ENCODE measurements at places on chromosomes 6 and 20. TPM values are rescaled to one million over a fixed set of nuclear protein-coding genes. Genes with fewer than 3 reads are reported as not detected.

GRCh38 chr6:5261545-5262109 lies 314 bp downstream of the FARS2 start:
- H3K27me3 ChIP-seq: no peaks in the 10 kb centered on the region
- peak overlapping the region; percentile 84 for H3K4me3 ChIP-seq
- H3K36me3 ChIP-seq: no peaks in the 10 kb centered on the region
- H3K27ac ChIP-seq: peak overlapping the region; percentile 95
- no peak for DNase-seq

DNA sequence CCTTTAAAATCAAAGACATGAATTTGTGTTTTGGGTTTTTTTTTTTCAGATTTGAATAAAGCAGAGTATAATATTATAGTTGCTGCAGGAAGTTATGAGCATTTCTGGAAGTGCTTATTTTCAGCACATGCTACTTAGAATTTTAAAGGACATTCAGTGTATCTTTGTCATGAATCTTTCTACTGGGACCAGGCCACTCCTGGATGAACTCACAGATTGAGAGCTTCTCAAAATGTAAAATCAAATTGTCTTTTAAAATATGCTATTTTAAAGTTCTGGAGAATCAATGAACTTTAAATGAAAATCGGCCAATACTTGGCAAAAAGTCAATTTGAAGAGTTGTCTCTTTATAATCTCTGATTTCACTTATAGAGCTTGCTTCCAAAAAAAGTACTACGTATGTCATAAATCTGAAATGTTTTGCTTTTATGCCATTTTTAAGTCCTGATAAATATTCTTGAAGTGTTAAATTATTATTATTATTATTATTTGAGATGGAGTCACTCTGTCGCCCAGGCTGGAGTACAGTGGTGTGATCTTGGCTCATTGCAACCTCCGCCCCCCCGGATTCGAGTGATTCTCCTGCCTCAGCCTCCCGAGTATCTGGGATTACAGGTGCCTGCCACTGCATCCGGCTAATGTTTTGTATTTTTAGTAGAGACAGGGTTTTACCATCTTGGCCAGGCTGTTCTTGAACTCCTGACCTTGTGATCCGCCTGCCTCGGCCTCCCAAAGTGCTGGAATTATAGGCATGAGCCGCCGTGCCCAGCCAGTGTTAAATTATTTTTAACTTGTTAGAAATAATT lies 175.7 kb upstream of the AKAP12 start:
- no peak overlapping the region for H3K4me3 ChIP-seq
- no peak for DNase-seq
- H3K27ac ChIP-seq: no peak overlapping the region
- H3K4me1 ChIP-seq: no peaks in the 10 kb centered on the region
- no peaks in the 10 kb centered on the region for H3K27me3 ChIP-seq

Gene EFCAB8
- 1.8 TPM for total RNA-seq

Gene C6orf52
- total RNA-seq: 3.3 TPM

Gene CRYBG1
- 39.9 TPM for total RNA-seq

DNA sequence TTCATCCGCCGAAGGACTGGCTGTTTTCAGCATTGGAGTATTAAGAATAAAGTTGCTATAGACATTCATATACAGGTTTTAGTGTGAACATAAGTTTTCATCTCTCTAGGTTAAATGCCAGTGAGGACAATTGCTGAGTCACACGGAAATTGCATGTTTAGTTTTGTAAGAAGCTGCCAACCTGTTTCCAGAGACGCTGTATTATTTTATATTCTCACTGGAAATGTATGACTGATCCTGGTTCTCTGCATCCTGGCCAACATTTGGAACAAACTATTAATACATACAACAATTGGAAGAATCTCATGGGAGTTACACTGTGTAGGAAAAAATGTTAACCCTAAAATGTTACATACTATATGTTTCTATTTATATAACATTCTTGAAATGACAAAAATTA lies 16.7 kb upstream of the TGM6 start:
- H3K27me3 ChIP-seq: no peaks in the 10 kb centered on the region
- no peak overlapping the region for H3K27ac ChIP-seq
- DNase-seq: no peak
- no peaks in the 10 kb centered on the region for H3K4me1 ChIP-seq

DNA sequence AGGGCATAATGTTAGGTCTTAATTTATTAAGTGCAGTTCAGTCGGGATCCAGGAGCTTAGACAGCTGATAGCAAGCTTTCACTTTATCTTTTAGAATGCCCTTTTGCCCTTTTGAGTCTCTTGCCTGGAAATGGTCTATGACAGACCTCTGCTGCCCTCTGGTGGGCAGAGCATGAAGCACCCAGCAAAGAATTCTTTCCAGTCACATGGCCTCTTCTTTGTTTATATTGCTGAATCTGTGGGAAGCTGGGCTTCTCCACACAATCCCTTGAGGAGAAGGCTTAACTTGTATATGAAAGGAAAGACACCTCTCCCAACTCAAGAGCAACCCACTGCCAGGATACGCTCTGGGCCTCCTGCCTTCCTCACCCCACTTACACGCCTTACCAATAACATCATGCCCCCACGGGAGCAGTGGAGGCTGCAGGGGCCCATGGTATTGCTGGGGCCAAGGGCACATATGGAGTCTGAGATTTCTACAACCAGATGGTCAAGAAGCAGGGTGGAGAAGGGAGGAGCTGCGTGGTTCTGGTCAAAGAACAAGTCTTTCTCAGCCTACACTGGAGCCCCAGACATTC lies 20.4 kb downstream of the WFDC3 start:
- no peak overlapping the region for H3K27ac ChIP-seq
- H3K4me1 ChIP-seq: no peaks in the 10 kb centered on the region
- DNase-seq: peak; percentile 64

GRCh38 chr6:167683028-167683862 lies 143.5 kb upstream of the AFDN start:
- no peaks in the 10 kb centered on the region for H3K36me3 ChIP-seq
- no peaks in the 10 kb centered on the region for H3K27me3 ChIP-seq
- DNase-seq: no peak
- no peak overlapping the region for H3K27ac ChIP-seq
- no peak overlapping the region for H3K4me3 ChIP-seq
- H3K4me1 ChIP-seq: no peaks in the 10 kb centered on the region

Gene SIRPG
- total RNA-seq: 0.45 TPM

Data from prostate gland (tissue), 2 donors.